ENCODE measurements at places on chromosomes 7 and 10.

DNA sequence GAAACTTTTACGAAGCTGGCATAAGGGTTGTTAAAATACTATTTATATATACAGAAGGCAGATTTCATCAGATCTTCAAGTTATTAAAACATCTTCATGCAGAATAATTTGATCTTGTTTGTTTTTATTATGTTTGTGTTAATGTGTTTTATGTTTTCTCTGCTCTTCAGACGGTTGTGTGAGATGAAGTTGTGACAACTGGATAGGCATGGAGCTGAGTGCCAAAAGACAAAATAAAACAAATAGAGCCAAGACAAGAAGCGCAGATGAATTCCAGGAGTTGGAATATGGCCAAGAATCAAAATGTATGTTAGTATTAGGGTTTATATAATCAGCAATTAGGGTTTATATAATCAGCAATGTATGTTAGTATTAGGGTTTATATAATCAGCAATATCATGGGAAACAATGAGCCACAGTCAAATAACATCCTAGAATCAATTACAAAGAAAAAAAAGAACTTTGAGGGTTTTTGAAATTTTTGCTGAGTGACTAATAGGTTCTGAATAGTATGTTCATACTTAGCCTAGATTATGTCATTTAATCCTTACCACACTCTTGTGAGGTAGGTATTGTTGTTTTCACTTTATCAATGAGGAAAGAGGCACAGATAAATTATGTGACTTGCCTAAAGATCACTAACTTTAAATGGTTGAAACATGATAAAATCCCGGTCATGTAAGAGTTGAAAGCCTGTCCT lies 488.0 kb upstream of the STEAP1 start:
- no peak for DNase-seq

DNA sequence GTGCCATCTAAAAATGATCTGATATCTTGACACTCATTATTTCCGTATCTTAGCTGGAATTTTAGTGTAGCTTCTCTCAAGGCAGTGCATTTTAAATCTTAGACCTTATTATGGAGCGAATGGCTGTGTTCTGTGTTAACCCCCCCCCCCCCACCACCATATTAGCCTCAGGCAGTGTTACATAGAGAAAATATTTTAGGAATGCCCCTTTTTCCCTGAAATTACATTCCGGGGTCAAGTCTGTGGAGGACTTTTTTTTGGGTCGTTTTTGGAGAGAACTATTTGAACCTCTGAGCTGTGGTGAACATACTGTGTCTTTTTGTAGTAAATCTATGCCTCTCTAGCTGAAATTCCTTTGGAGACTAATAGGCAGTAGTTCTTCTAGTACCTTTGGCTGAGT lies 3.1 kb downstream of the CCDC126 start:
- DNase-seq: no peak

- DNase-seq: no peak
Observed at GRCh38 chr10:601660-601963, 87.9 kb downstream of the DIP2C start.

DNA sequence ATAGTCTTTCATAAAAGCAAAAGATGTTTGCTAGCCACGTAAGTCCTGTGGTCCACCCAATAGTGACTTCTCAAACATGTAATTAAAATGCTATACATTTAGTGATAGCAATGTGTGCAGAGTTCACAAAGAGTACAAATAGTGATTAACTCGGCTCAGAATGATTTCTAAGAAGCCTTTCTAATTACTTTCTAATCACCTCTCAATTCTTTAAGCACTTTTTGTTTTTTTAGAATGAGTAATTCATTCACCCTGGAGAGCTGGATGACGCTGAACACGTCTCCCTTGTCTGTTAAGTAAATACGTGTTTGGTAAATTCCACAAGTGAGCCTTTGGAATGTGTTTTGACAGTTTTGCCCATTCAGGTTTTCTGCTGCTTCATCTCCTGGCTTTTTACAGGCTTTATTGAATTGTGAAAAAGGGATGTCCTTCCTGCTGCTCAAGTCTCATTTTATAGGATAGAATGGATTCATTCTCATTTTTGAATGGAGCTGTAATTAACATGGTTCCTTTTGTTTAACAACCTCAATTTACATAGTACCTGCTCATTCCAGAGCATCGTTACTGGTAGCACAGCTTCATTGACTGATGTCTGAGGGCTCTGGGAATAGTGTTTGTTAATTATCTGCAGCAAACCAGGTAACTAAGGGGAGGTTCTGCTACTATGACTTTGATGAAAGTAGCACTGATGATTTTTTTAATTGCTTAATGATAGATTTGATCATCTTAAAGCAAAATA lies 212.1 kb downstream of the VTI1A start:
- DNase-seq: no peak

GRCh38 chr10:52818019-52818418 lies 45.4 kb upstream of the MBL2 start:
- DNase-seq: no peak

Data from activated gamma-delta T cell treated with Interleukin-2 at 50 U/mL for 16 hours (primary cell).